NCI-H526 (cell line): ENCODE measurements at places on chromosomes 12 and 14.

DNA sequence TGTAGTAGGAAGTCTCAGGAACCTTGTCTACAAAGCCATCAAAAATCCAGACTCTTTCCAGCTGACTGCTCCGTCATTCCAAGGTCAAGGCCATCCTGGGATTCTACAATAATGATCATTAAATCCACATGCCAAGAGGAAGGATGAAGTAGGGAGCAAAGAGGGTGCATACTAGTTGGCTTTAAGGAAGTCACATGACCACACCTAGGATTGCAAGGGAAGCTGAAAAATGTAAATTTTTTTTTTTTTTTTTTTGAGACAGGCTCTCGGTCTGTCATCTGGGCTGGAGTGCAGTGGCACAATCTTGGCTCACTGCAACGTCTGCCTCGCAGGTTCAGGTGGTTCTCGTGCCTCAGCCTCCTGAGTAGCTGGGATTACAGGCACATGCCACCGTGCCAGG lies 7.3 kb upstream of the MRPL42 start:
- DNase-seq: no peak

GRCh38 chr12:124679533-124680371 lies 112.3 kb upstream of the NCOR2 start:
- no peak for DNase-seq

- no peak for DNase-seq
These were observed 44.0 kb downstream of the TRAFD1 start for GRCh38 chr12:112169161-112169872.

DNA sequence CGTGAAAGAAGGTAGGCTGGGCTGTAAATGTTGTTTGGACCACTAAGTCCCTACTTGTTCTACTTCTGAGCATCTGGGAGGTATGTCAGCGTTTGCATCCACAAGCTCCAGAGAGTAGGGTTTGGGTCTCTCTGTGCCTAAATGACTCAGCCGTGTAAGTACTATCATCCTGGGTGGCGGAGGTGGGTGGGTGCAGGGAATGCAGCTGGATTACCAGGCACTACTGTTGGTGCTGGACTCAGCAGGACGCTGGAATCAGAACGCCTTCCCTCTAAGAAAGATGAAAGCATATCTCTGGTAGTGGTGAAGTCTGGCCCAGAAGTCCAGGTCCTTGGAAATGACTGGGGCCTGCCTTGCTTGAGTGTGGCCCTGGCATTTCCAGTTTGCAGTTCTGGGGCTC lies 289.7 kb downstream of the PCNX1 start:
- no peak for DNase-seq

DNA sequence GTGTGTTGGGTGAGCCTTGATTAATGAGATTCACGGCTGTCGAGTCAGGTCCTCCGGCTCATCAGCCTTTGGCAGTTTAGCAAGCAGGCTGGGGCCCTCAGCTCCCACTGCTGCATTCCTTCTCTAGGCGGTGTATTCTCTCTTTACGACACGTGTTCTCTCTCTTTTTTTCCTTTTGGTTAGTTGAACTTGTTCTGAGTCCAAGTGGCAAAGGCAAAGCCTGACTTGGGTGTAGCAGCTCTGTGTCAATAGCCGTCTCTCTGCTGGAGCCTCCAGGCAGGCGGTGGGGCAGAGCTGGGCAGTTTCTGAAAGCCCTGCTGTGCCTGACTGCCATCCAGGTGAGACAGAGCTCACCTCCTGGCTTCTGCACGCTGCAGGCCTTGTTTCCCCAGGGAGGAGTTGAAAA lies 46.6 kb downstream of the SUSD6 start:
- DNase-seq: peak; percentile 56

- no peak for DNase-seq
These were observed 187.2 kb downstream of the PRKD1 start for GRCh38 chr14:29740491-29740890.

- DNase-seq: no peak
These were observed 506.8 kb upstream of the FBXO33 start for GRCh38 chr14:39939023-39939422.

GRCh38 chr12:121139286-121139685 lies 6.6 kb downstream of the P2RX7 start:
- DNase-seq: no peak

DNA sequence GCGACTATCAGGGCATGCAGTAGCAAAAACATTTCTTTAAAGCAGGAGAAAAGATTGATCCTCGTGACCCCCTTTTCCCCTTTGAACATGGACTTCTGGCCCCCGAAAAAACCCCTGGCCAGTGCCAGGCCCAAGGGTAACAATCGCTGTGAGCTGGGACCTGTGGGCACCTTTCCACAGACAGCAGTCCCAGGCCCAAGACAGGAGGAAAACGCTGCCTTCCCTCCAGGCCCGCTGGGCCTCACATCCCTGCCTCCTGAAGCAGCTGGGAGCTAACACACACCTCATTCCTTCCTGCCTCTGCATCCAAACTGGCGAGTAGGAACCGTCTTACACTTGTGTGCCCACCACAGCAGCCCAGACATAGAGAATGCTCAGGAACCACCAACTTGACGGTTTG lies 1.2 kb downstream of the VWF start:
- no peak for DNase-seq

- no peak for DNase-seq
These were observed 6.6 kb upstream of the PLEKHG7 start for GRCh38 chr12:92696216-92696615.

DNA sequence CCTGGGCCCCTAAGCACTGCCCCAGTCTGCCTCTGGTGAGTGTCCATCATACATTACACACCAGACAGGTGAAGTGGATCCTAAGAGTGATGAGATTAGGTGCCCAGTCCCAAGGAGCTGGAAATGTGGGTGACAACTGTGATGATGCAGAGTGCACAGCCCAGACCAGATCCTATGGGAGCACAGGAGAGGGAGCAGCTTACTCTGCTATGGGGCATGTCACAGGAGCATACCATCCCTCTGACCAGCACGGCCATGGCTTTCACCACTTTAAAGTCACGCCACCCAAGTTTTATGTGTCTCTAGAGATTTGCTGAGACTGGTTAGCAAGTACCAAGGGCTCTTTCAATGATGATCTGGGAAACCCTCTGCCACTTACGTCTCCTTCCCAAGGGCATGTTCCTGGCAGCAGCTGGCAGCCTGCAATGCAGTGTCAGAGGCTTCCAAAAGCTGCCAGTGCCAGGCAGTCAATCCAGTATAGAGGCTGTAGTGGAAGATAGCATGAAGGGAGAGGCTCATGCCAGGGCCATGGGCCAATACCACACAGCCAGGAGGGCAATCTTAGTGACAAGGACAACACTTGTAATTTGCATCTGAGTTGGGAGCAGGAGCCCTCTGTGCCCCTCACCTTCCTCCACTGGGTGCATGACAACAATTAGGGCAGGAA lies 40.2 kb downstream of the STAB2 start:
- no peak for DNase-seq

GRCh38 chr12:72535212-72535990 lies 263.2 kb downstream of the TRHDE start:
- DNase-seq: no peak

DNA sequence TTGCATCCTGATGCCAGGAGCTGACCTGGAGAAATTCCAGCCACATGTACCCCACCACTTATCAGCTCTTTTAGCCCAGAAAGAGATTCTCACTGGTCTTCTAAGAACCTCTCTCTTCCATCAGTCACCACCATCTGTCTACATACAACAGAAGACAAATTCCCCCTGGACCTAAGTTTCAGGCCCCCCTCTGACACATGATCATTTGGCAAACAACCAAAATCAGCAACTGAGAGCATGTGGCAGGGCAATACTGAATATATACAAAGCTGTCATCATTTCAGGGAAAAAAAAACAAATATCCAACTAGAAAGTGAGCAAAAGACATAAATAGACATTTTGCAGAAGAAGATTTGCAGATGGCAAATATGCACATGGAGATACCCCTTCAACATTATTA lies 180.2 kb downstream of the FOXN3 start:
- DNase-seq: no peak

DNA sequence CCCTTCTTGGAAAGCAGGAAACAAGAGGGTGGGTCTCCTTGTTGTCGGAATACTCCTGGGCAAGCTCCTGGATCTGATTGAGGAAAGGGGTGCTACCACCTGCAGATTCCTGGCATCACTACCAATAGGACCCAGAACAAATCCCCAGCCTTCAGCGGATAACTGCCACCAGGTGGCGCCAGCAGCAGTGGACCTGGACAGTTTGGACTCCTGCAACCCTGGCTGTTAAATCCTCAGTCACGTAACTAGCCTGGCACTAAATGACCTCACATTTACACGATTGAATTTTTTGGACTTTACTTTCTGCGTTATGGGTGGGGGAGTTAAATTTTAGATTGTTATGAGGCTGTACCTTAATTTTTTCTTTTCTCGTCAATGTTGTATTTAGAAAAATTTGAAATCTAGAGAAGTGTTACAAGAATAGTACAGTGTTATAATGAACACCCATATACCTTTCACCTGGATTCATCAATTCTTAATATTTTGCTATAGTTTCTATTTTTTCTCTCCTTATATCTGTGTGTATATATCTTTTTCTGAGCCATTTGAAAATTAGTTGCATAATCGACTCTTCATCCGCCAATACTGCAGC lies 95.6 kb downstream of the GAS2L3 start:
- peak; percentile 72 for DNase-seq

GRCh38 chr14:69268763-69269162 lies 8.8 kb downstream of the GALNT16 start:
- no peak for DNase-seq

- DNase-seq: no peak
These were observed 74.9 kb upstream of the CMKLR1 start for GRCh38 chr12:108414021-108414420.

DNA sequence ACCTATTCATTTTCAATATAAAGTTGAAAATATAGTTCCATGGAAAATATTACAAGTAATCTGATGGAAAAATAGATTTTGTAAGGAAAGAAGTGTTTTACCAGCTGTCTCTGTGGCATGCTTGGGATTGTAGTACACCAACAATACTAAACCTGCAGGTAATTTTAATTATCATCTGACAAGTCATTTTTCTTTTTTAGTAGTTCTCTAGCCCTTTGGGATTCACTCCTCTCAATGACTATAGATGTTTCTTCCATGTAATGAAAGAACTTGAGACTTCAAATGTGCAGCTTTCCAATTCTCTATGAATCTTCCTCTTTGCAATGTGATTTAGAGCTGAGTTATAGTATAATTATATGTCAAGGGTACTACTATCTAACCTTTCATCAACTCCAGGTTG lies 14.7 kb upstream of the LIN7A start:
- no peak for DNase-seq

DNA sequence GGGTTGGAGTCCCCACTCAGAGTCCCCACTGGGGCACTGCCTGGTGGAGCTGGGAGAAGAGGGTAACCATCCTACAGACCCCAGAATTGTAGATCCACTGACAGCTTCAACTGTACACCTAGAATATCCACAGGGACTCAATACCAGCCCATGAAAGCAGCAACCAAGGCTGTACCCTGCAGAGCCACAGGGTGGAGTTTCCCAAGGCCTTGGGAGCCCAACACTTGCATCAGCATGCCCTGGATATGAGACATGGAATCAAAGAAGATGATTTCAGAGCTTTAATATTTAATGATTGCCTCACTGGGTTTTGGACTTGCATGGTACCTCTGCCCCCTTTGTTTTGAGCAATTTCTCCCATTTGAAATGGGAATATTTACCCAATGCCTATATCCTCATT lies 80.4 kb downstream of the RASSF9 start:
- no peak for DNase-seq

DNA sequence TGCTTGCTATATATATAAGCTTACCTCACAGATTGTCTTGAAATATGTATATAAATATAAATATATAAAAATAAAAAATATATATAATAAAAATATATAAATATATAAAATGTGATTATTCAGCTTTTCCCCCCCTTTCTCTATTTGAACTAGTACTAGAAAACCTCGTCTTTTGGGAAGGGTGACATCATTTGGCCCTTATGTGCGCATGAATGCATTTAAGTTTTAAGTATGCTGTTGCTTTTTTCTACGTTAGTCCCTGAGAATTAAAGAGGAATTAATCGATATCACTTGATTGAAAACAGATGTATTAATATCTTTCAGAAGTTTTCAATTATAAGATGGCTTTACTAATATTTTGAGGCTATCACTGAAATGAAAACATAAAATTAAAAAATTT lies 69.9 kb downstream of the RAD51B start:
- DNase-seq: no peak

GRCh38 chr14:86604561-86604960 lies 1074.6 kb downstream of the FLRT2 start:
- DNase-seq: no peak

DNA sequence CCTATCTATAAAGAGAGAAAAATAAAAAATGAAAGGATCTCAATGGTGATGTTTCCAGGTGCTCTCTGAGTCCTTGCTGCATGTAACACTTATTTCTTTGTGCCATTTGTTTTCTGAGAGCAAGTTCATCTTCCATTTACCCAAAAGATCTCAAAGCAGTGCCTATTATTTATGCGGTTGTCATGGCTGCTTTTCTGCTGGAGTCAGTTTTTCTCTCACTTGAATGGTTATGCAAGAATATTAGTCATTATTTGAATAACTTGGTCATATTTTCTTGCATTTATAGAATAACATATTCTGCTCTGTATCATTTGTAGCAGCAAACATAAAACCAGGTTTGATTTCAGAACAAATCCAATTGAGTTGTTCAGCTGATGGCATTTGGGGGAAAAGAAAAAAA lies 141.8 kb upstream of the G2E3 start:
- no peak for DNase-seq

DNA sequence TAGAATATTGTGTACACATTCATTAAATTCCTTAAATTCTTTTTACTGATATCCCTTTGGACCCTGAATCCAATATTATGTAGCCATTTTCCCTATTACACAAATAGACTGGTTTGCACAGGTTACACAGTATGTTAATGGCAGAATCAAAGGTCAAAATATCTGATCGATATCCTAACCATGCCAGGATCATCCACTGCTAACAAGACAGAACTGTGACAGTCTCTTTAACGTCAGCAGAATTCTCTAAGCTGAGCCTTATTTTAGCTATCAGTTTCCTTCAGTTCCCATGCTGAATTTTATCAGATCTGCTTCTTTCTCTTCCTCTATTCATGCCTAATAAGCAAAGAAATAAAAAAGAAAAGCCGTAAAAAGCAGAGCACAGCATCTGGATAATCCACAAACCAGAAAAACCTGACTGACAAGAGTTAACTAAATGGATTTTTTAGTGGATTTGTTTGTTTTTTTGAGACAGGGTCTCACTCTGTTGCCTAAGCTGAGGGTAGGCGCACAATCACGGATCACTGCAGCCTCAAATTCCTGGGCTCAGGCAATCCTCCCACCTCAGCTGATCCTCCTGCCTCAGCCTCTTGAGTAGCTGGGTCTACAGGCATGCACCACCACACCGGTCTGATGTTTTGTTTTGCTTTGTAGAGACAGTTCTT lies 130.4 kb downstream of the PAWR start:
- DNase-seq: no peak

- DNase-seq: peak; percentile 96
These were observed 792 bp upstream of the CHD4 start for GRCh38 chr12:6607751-6608591.

GRCh38 chr14:68547305-68548193 lies 245.3 kb downstream of the ZFP36L1 start:
- DNase-seq: no peak

GRCh38 chr14:92930737-92931602 lies 8.0 kb downstream of the CHGA start:
- no peak for DNase-seq
